ENCODE measurements at places on chromosomes 13 and 19. TPM values are rescaled to one million over a fixed set of nuclear protein-coding genes. Genes with fewer than 3 reads are reported as not detected.

COL5A3 gene
- total RNA-seq: 4.4 TPM

CEACAM16 gene
- not detected for total RNA-seq

SLC10A2 gene
- total RNA-seq: not detected

CTXN1 gene
- total RNA-seq: 53.6 TPM

EDDM13 gene
- not detected for total RNA-seq

CACNG6 gene
- total RNA-seq: 5.3 TPM

TSC22D1 gene
- total RNA-seq: 98.8 TPM

SH2D3A gene
- total RNA-seq: 13.9 TPM

FXYD1 gene
- total RNA-seq: 4.3 TPM

SIPA1L3 gene
- total RNA-seq: 55.2 TPM

GRCh38 chr19:52603558-52604207 is 33.6 kb downstream of the ZNF701 start:
- no peak overlapping the region for H3K4me3 ChIP-seq
- no peaks in the 10 kb centered on the region for H3K27me3 ChIP-seq
- H3K4me1 ChIP-seq: peaks cover 36% of the 10 kb centered on the region
- DNase-seq: no peak

DNA sequence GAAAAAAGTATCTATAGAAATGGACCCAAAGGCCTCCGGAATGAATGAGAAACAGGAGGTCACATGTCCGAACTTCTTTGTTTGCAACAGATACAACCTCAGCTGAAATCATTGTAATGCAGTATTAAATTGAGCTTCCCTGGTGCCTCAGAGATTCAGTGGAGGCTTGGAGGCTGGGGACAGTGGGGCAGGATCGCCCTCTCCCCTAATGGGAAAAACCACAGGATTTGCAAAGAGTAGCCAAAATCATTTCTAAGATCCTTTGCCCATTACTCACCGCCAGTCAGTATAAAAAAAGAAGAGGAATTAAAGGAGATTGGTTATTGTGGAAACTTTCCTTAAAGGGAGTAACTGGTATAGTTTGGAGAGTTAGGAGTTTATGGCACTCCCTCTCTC is 30.4 kb upstream of the IRS2 start:
- no peak overlapping the region for H3K4me3 ChIP-seq
- peaks cover 24% of the 10 kb centered on the region for H3K27me3 ChIP-seq

DNA sequence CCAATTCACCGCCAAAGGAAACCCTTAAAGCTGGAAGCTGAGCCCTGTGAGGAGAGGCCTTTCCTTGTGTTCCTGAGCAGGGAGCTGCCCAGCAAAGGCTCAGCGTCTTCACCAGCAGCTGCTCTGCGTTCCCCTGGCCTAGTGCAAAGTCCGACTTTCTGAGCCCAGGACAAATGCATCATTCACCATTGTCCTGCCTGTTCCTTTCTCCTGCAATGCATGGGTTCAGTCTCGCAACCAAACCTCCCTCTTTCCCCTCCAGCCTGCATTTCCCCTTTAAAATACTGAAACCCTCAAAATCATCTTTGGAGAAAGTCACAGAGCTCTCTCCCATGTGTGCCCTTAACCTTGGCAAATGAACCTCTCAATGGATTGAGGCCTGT is 12.9 kb upstream of the TMEM255B start:
- peaks cover 4% of the 10 kb centered on the region for H3K27me3 ChIP-seq
- H3K4me3 ChIP-seq: no peak overlapping the region
- no peak overlapping the region for H3K27ac ChIP-seq
- DNase-seq: peak; percentile 10
- no peaks in the 10 kb centered on the region for H3K36me3 ChIP-seq

- H3K27ac ChIP-seq: no peak overlapping the region
- H3K4me1 ChIP-seq: peaks cover 37% of the 10 kb centered on the region
- H3K4me3 ChIP-seq: no peak overlapping the region
Measured at GRCh38 chr13:40445557-40445990, 220.9 kb downstream of the FOXO1 start.

DNA sequence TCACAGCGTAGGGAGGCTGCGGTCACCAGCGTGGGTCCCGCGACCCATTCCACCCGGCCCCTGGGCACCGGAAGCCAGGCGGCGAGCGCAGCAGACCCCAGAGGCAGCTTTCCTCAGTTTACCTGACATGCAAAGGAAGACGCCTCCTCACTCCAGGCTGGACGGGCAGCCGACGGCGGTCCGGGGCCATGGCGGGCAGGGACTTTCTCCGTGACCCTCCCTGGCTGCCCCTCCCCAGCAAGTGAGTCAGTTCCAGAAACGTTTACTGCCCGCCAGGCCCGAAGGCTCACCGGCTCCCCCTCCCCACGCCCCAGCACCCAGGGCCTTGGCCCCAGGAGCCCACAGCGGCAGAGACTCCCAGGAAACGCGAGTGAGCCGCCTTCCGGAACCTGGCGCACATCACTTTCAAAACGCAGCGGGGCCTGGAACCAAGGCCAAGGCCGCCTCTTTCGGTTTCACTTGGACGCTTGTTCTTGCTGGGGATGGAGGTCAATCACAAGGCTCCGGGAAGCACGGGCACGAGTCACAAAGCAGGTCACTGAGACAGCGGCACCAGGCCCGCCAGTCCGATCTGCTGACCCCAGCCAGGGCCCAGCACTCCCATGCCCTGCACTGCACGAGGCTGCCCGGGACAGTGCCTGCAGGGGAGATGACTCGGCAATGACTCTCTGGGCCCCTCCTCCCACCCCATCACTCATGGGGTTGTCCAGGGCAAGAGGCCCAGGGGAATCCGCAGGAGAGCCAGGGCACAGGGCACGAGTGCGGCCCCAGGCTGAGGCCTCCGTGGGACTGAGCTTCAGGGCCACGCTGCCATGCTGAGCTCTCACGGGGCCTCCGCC is 5.3 kb downstream of the SBNO2 start:
- H3K4me3 ChIP-seq: peak overlapping the region; percentile 66
- H3K27ac ChIP-seq: peak overlapping the region; percentile 94
- no peak for DNase-seq
- no peaks in the 10 kb centered on the region for H3K27me3 ChIP-seq
- H3K36me3 ChIP-seq: peaks cover 3% of the 10 kb centered on the region
- peaks cover 41% of the 10 kb centered on the region for H3K4me1 ChIP-seq

- peak overlapping the region; percentile 56 for H3K4me3 ChIP-seq
- H3K27ac ChIP-seq: peak overlapping the region; percentile 92
- peak; percentile 99 for DNase-seq
- peaks cover 4% of the 10 kb centered on the region for H3K36me3 ChIP-seq
Measured at GRCh38 chr19:2041683-2042484, 9.2 kb downstream of the MKNK2 start.

DNA sequence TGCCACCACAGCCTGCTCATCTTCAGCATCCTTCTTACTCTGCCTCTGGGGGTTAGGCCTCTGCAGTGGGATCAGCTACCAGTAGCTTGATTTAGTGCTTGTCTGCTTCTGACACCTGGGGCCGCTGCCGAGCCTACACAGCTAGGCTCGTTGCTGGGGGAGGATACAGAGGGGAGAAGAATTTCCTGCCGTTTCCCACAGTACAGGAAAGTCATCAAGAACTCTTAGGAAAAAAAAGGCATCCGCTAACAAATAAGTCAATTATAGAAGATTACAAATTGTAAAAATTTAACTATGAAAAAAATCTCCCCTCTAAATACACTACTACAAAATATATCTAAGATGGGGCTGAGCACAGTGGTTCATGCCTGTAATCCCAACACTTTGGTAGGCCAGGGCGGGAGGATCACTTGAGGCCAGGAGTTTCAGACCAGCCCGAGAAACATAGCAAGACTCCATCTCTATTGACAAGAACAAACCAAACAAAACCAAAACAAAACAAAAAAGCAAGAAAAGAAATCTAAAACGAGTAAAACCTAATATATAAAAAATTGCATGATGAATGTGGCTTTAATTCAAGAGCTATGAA is 26.7 kb downstream of the LATS2 start:
- peaks cover 9% of the 10 kb centered on the region for H3K36me3 ChIP-seq
- H3K4me1 ChIP-seq: peaks cover 26% of the 10 kb centered on the region
- no peak for DNase-seq
- H3K4me3 ChIP-seq: no peak overlapping the region

DNA sequence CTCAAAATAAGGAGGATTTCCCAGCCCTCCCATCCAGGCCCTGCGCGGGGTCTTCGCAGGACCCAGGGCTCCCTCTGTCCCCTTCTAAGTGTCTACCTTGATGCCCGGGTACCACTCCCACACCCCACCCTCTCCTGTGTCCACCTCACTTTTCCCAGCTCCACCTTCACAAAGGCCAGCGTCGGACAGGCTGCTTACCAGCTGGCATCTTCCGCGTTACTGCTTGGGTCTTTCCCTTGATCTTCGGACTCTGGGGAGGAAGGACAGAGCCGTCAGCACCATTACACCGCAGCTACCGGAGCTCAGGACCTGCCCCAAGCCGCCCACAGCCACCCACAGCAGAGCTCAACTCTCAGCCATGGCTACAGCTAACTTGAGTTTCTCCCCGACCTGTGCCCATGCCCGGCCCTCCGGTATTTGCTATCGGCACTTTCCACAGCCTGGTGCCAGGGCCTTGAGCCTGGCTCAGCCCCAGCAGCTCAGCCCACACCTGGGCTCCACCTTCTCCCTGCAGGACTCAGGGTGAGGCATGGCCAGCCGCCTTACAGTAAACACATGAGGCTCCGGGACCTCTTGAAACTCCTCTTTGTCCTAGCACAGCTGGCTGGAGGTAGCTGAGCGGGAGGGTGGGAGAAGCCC is 3.8 kb downstream of the C13orf46 start:
- H3K4me3 ChIP-seq: no peak overlapping the region
- peaks cover 3% of the 10 kb centered on the region for H3K4me1 ChIP-seq
- H3K27ac ChIP-seq: no peak overlapping the region
- DNase-seq: no peak
- H3K27me3 ChIP-seq: no peaks in the 10 kb centered on the region
- H3K36me3 ChIP-seq: no peaks in the 10 kb centered on the region

- H3K27me3 ChIP-seq: no peaks in the 10 kb centered on the region
- H3K27ac ChIP-seq: peak overlapping the region; percentile 96
- no peak for DNase-seq
- peaks cover 14% of the 10 kb centered on the region for H3K36me3 ChIP-seq
Measured at GRCh38 chr19:10624585-10624984, 768 bp upstream of the SLC44A2 start.

DNA sequence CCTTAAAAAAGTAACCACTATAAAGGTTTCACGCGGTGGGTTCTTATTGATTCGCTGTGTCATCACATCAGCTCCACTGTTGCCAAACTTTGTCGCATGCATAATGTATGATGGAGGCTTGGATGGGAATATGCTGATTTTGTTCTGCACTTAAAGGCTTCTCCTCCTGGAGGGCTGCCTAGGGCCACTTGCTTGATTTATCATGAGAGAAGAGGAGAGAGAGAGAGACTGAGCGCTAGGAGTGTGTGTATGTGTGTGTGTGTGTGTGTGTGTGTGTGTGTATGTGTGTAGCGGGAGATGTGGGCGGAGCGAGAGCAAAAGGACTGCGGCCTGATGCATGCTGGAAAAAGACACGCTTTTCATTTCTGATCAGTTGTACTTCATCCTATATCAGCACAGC is 30.6 kb downstream of the FGF9 start:
- no peak overlapping the region for H3K4me3 ChIP-seq
- peaks cover 3% of the 10 kb centered on the region for H3K4me1 ChIP-seq
- H3K27me3 ChIP-seq: no peaks in the 10 kb centered on the region
- no peak overlapping the region for H3K27ac ChIP-seq
- no peak for DNase-seq
- H3K36me3 ChIP-seq: peaks cover 10% of the 10 kb centered on the region

DNA sequence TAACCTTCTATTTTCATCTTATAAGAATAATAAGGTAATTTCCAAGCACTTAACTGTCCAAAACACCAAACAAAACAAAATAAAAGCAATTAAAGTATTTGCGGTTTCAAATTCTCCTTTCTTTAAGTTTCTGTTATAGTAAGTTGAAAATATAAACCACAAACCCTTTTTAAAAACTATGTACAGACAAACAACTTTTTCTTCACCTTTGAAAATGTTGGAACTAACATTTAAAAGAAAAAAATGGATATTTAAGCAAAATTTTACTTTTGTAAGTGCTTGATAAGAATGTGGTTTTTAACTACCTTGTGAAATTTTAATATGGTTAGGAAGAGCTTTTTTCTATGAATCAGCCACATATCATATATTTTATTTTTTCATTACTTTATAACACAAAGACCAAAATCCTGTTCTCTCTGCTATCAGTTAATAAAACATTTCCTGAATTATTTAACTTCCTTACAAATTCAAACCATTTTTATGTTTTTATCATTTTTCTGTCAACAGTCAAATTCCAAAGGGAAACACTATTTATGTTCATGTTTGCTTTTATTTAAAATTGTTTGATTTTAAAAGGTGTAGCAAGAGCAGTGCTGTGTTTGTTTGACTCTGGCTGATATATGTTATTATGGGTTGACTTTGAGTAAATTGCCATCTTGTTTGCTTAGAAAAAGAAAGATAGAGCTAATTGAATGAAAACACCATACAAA is 554.1 kb upstream of the KLHL1 start:
- DNase-seq: no peak
- no peaks in the 10 kb centered on the region for H3K4me1 ChIP-seq
- H3K27ac ChIP-seq: no peak overlapping the region
- no peaks in the 10 kb centered on the region for H3K27me3 ChIP-seq

GRCh38 chr13:33798023-33798422 is 19.9 kb upstream of the RFC3 start:
- H3K4me3 ChIP-seq: no peak overlapping the region
- H3K27ac ChIP-seq: no peak overlapping the region
- DNase-seq: no peak
- no peaks in the 10 kb centered on the region for H3K36me3 ChIP-seq

DNA sequence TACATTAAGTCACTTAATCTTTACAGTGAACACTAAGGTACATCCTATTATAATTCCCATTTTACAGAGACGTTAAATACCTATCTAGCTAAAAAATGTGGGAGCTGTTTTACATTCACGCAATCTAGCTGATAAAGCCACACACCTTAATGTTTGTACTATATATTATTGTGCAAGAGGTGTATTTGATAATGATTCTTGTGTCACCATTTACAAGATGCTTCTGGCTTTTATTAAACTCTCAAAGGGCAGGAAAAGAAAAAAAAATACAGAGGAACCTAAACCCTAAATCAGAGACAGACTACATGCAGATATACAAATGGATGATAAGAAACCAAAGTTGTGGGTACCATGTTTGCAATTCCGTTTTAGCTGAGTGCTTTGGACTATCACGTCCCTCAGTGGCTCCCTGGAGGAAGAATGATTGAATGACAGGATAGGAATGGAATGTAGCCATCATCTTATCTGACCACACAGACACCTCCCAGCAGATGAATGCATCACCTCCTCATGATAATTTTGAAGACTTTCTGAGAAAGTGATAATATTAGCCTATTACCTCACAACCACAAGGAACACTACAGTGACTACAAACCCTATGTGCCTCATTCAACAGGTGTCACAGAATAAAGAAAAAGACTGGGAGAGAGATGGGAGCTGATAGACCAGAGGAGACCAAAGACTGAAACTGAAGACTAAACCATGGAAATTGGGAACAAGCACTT is 230.5 kb upstream of the SERP2 start:
- no peak overlapping the region for H3K27ac ChIP-seq
- H3K4me3 ChIP-seq: no peak overlapping the region
- DNase-seq: no peak
- peaks cover 9% of the 10 kb centered on the region for H3K27me3 ChIP-seq
- no peaks in the 10 kb centered on the region for H3K36me3 ChIP-seq
- peaks cover 13% of the 10 kb centered on the region for H3K4me1 ChIP-seq

GRCh38 chr13:108964606-108965005 is 335.2 kb downstream of the MYO16 start:
- DNase-seq: no peak
- H3K27me3 ChIP-seq: peaks cover 3% of the 10 kb centered on the region
- H3K4me3 ChIP-seq: no peak overlapping the region

GRCh38 chr13:21785990-21786389 is 115.1 kb downstream of the FGF9 start:
- no peaks in the 10 kb centered on the region for H3K27me3 ChIP-seq
- DNase-seq: no peak
- no peaks in the 10 kb centered on the region for H3K36me3 ChIP-seq
- no peak overlapping the region for H3K4me3 ChIP-seq
